ENCODE measurements at places on chromosomes 3 and 15. TPM values are rescaled to one million over a fixed set of nuclear protein-coding genes. Genes with fewer than 3 reads are reported as not detected.

- no peaks in the 10 kb centered on the region for H3K27me3 ChIP-seq
- H3K36me3 ChIP-seq, result no peaks in the 10 kb centered on the region
- H3K27ac ChIP-seq, result no peak overlapping the region
- H3K4me3 ChIP-seq, result no peak overlapping the region
- H3K4me1 ChIP-seq, result no peaks in the 10 kb centered on the region
Measured at GRCh38 chr15:80662129-80662528, 33.0 kb upstream of the ABHD17C start.

DNA sequence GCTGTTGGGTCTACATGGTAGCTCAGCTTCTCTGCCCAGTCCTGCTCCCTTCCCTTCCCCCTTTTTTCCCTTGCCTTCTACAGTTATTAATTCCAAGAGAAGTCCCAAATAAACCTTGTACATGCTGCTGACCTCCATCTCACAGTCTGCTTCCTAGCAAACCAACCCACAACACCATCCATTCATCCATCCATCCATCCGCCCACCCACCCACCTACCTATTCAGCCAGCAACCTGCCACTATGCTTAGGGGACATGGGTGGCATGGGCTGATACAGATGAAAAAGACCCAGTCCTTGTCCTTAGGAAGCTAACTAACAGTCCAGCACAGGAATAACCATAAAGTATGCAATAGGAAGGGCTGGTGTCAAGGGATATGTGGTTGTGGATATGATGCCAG lies 5.7 kb downstream of the TNFAIP8L3 start:
- H3K27ac ChIP-seq, result no peak overlapping the region
- DNase-seq, result no peak
- no peaks in the 10 kb centered on the region for H3K4me1 ChIP-seq
- H3K27me3 ChIP-seq, result peaks cover 47% of the 10 kb centered on the region

- H3K36me3 ChIP-seq, result no peaks in the 10 kb centered on the region
- no peak for DNase-seq
- peaks cover 13% of the 10 kb centered on the region for H3K4me1 ChIP-seq
- H3K27me3 ChIP-seq, result no peaks in the 10 kb centered on the region
- no peak overlapping the region for H3K27ac ChIP-seq
Measured at GRCh38 chr3:177478170-177478867, 281.0 kb upstream of the TBL1XR1 start.

DNA sequence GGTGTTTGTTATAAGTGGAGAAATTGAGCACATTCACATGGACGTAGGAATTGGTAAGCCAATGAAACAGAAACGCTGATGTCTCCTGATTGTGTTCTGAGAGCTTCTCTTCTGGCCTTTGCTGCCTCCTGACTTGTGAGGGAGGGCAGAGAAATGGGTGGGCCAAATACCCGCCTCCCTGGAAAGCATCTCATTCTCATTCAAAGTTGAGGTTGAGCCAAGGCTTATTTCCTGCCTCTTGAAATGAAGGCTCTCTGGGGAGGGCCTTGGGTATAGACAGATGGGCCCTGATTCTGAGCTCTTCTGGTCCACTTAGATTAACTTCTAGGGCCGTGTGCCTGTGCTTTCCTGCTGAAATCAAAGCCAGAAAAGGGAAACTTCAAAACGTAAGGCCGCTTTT lies 57.4 kb upstream of the MYZAP start:
- no peak overlapping the region for H3K27ac ChIP-seq
- peaks cover 12% of the 10 kb centered on the region for H3K4me1 ChIP-seq
- H3K27me3 ChIP-seq, result no peaks in the 10 kb centered on the region
- DNase-seq, result no peak
- H3K4me3 ChIP-seq, result no peak overlapping the region
- H3K36me3 ChIP-seq, result no peaks in the 10 kb centered on the region

DNA sequence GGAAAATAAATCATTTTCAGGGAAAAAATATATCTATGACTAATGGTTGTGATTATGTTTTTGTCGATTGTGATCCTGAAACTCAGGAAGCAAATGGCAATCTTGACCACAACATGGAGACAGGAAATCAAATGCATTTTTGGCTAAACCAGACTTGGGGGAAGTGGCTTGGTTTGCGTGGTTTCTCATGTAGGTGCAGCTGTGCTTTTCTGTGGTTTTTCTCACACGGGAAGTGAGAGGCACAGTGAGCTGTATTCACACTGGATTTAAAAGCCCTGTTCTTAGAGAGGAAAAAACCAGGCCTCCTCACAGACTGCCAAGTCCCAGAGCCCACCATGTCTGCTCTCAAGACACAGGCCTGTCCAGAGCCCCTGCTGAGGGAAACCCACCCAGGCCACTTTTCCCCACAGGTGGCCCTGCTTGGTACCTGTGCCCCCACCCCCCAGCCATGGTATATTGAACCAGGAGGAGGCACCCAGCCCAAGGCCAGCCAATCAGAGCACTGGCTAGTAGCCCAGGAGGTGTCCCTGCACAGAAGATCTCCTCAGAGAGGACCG lies 46.1 kb downstream of the BTD start:
- H3K4me1 ChIP-seq, result no peaks in the 10 kb centered on the region
- no peaks in the 10 kb centered on the region for H3K27me3 ChIP-seq
- no peak overlapping the region for H3K4me3 ChIP-seq
- no peak for DNase-seq
- H3K36me3 ChIP-seq, result peaks cover 10% of the 10 kb centered on the region
- H3K27ac ChIP-seq, result no peak overlapping the region

- no peaks in the 10 kb centered on the region for H3K27me3 ChIP-seq
- H3K4me3 ChIP-seq, result no peak overlapping the region
- H3K36me3 ChIP-seq, result no peaks in the 10 kb centered on the region
- DNase-seq, result no peak
- H3K4me1 ChIP-seq, result no peaks in the 10 kb centered on the region
Measured at GRCh38 chr3:122094693-122095092, 39.5 kb downstream of the CD86 start.

DNA sequence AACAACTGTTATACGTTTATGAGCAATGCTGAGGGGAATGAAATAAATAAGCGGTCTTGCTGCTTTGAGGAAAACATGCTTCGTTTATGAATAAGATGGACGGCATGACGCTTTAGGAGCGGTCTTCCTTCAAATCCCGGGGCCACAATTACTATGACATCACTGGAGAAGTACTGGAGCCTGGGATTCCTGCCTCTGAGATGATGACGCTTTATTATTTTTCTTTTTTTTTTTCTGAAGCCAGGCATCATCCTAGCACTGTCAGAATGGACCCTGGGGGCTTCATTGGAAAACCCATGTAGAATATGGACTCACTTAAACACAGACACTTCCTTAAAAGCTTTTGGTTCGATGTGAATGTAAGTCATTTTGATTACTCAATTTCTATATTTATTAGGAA lies 52.5 kb upstream of the FOXP1 start:
- H3K36me3 ChIP-seq, result no peaks in the 10 kb centered on the region
- DNase-seq, result no peak
- no peak overlapping the region for H3K4me3 ChIP-seq
- no peak overlapping the region for H3K27ac ChIP-seq

GRCh38 chr3:62824965-62825592 lies 50.1 kb downstream of the CADPS start:
- peaks cover 3% of the 10 kb centered on the region for H3K27me3 ChIP-seq
- DNase-seq, result no peak

DNA sequence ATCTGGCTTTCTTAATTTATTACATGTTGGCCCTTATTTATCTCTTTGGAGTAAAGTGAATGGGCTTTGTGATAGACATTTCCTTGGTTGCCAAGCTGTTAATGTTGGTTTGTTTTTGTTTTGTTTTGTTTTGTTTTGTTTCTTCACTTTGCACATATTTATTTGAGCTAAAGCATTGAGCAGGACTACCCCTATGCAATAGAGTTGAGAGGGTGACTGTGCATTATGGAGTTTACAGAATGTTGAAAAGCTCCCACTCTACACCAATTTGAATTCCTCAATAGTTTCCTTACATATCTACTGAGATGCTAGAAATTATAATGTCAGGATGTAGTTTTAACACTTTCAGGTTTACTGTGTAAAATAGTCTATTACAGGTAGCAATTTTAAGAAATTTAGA lies 462.8 kb upstream of the CBLB start:
- H3K27ac ChIP-seq, result no peak overlapping the region
- no peaks in the 10 kb centered on the region for H3K36me3 ChIP-seq
- H3K27me3 ChIP-seq, result no peaks in the 10 kb centered on the region
- DNase-seq, result no peak
- no peak overlapping the region for H3K4me3 ChIP-seq

GRCh38 chr3:149284034-149284433 lies 49.4 kb downstream of the TM4SF18 start:
- no peaks in the 10 kb centered on the region for H3K4me1 ChIP-seq
- no peak overlapping the region for H3K27ac ChIP-seq
- no peak for DNase-seq
- no peak overlapping the region for H3K4me3 ChIP-seq

- no peaks in the 10 kb centered on the region for H3K36me3 ChIP-seq
- H3K27ac ChIP-seq, result no peak overlapping the region
- H3K4me3 ChIP-seq, result no peak overlapping the region
- no peaks in the 10 kb centered on the region for H3K27me3 ChIP-seq
- peak; percentile 75 for DNase-seq
Measured at GRCh38 chr3:120418866-120419490, 31.8 kb downstream of the FSTL1 start.

DNA sequence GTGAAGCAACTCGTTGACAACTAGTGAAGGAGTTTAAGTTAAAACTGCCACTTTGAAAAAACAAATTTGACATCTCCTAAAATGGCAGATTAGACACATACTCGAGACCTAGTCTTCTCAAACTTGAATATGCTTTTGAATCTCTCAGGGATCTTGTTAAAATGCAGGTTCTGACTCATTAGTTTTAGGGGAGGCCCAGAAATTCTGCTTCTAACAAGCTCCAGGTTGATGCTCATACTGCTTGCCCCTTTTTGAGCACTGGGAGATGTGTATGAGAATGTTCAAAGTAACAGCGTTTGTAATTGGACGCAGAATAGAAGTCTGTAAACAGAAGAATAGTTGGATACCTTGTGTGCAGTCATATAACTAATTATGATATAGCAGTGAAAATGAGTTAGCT lies 1.6 kb downstream of the C3orf38 start:
- H3K27me3 ChIP-seq, result no peaks in the 10 kb centered on the region
- H3K4me3 ChIP-seq, result peak overlapping the region; percentile 91
- DNase-seq, result no peak
- H3K27ac ChIP-seq, result no peak overlapping the region
- peaks cover 3% of the 10 kb centered on the region for H3K4me1 ChIP-seq

GRCh38 chr3:141530415-141530768 lies 43.6 kb downstream of the RASA2 start:
- H3K36me3 ChIP-seq, result peaks cover 6% of the 10 kb centered on the region
- H3K4me1 ChIP-seq, result no peaks in the 10 kb centered on the region
- H3K27me3 ChIP-seq, result no peaks in the 10 kb centered on the region
- no peak for DNase-seq
- no peak overlapping the region for H3K27ac ChIP-seq

GRCh38 chr15:39584266-39584659 lies 3.4 kb downstream of the THBS1 start:
- H3K27ac ChIP-seq, result no peak overlapping the region
- H3K4me3 ChIP-seq, result no peak overlapping the region
- peaks cover 68% of the 10 kb centered on the region for H3K36me3 ChIP-seq

GRCh38 chr15:63157891-63158431 lies 684 bp upstream of the RPS27L start:
- peak; percentile 75 for DNase-seq
- no peaks in the 10 kb centered on the region for H3K4me1 ChIP-seq

- H3K27me3 ChIP-seq, result no peaks in the 10 kb centered on the region
- H3K27ac ChIP-seq, result no peak overlapping the region
- no peak for DNase-seq
- no peak overlapping the region for H3K4me3 ChIP-seq
- no peaks in the 10 kb centered on the region for H3K36me3 ChIP-seq
Measured at GRCh38 chr3:82568776-82569338, 807.4 kb upstream of the GBE1 start.

DNA sequence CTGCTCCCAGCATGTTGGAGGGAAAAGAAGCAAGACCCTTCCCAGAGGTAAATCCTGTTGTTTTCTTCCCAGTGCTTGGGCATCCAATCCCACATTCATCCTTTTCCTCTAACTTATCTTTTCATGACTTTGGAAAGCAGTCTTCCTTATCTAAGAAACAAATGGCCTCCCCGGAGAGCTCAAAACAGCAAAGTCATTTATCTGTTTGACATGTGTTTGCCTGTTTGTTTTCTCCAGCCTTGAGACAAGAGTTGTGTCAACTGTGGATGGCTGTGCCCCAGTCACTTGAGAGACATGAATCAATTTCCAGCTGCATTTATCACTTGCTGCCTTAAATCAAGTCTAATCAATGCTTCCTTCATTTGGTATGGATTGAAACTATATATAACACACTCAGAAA lies 103.9 kb downstream of the SHQ1 start:
- no peak overlapping the region for H3K27ac ChIP-seq
- no peak overlapping the region for H3K4me3 ChIP-seq
- H3K4me1 ChIP-seq, result peaks cover 20% of the 10 kb centered on the region
- DNase-seq, result no peak

GRCh38 chr3:76047368-76047767 lies 262.0 kb upstream of the ZNF717 start:
- H3K4me1 ChIP-seq, result peaks cover 11% of the 10 kb centered on the region
- no peaks in the 10 kb centered on the region for H3K27me3 ChIP-seq
- DNase-seq, result no peak
- H3K27ac ChIP-seq, result no peak overlapping the region
- no peaks in the 10 kb centered on the region for H3K36me3 ChIP-seq
- H3K4me3 ChIP-seq, result no peak overlapping the region

DNA sequence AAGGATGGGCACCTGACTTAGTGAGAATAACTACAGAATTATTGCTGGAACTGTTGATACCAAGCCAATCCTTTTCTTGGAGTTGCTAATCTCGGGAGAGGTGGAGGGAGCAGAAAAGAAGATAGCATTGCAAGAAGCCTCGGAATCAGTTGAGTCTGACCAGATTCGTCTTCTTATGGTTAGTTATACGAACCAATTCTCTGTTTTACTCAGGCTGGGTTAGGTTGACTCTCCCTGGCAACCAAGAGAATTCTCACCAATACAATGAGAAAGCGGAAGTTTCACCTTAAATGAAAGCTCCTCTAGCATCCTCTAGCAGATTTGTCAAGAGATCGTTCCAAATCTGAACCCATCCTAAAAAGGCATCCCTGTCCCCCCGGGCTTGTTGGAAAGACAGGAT lies 43.5 kb upstream of the UBE2E1 start:
- H3K4me1 ChIP-seq, result no peaks in the 10 kb centered on the region
- H3K36me3 ChIP-seq, result no peaks in the 10 kb centered on the region
- no peaks in the 10 kb centered on the region for H3K27me3 ChIP-seq
- no peak overlapping the region for H3K27ac ChIP-seq
- H3K4me3 ChIP-seq, result no peak overlapping the region

The CKMT1B gene
- 15.3 TPM for polyA plus RNA-seq

The P4HTM gene
- 46.5 TPM for polyA plus RNA-seq

The ADGRG7 gene
- 56.1 TPM for polyA plus RNA-seq

The DUT gene
- 112 TPM for polyA plus RNA-seq

The ZIC1 gene
- 0.01 TPM for polyA plus RNA-seq

The BCHE gene
- 59.6 TPM for polyA plus RNA-seq

The CPNE9 gene
- polyA plus RNA-seq, result 0.73 TPM

The CHST13 gene
- polyA plus RNA-seq, result 57.2 TPM

The LYZL4 gene
- not detected for polyA plus RNA-seq

The PIGX gene
- polyA plus RNA-seq, result 31.2 TPM

Data from large intestine (tissue), 12 donors.